ENCODE measurements at places on chromosomes 16 and 17.

DNA sequence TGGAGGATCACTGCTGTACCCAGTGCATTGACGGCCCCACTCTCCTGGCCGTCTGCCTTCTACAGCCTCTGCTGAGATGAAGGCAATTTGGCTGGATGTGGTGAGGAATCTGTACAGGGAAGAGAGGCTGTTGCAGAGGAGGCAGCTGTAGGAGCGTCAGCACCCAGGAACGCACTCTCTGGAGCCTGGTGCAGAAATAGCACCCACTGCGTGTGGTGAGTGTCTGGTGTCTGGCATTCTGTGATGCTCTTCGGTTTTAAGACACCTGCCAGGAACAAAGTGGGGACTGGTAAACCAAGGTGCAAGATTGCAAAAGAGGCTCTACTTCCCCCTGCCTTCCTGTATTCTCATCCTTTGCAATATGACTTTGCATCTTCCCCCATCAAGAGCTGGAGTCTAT is 187.5 kb upstream of the SDK2 start:
- no peak for DNase-seq

DNA sequence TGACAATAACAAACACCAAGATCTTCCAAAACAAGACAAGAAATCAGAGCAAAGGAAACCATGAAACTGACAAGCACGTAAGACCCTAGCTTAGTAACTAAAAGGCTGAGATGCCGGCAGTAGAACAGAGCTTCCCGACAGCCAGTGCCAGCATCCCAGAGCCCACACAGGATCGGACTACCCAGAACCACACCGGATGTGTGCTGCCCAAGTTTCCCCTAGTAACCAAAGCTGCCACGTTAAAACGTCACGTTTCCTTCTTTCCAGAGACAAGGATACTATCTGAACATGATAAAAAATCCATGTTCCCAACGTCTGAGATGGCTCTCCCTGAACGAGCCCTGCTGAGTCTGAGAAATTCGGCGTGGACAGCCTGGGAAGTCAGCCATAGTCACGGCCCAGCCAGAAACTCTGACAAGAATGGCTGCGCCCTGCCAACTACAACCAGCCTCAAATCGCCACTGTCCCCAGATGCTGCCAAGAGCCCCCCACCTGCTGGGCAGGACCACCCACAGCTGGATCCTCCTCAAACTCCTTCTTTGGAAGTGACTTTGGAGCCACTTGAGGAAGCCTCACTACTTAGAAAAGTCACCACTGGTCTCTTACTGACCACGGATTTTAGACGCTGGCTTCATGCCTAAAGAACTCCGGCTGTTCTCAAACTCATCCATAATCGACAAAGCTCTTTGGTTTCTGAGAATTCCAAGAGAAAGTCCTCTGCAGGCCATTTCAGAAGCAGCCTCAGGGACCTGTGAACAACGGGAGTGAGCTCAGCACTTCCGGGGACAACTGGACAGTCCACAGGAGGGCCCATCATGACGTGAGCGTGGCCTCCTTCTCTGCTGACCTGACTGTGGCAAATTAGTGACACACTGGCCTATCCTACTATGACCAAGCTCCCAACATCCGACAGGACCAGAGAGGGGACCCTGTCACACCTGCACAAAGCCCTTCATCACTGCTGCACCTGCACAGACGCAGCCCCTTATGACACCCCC is 16.7 kb downstream of the CCDC57 start:
- DNase-seq = no peak

DNA sequence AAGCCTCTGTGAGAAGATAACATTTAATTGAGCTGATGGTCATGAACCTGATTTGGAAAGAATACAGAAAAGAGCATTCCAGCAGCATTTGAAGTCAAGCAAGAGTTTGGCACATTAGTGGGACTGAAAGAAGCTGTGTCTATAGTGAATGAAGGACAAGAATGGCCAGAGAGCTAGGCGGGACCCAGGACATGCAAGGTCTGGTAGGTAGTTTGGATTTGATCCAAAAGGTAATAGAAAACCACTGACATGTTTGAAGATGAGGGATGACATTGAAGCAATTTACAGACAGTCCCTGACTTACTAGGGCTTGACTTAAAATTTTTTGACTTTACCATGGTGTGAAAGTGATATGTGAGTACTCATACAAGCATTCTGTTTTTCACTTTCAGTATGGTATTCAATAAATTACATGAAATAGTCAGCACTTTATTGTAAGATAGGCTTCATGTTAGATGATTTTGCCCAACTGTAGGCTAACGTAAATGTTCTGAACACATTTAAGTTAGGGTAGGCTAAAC is 7.6 kb downstream of the CYB5B start:
- DNase-seq = no peak

DNA sequence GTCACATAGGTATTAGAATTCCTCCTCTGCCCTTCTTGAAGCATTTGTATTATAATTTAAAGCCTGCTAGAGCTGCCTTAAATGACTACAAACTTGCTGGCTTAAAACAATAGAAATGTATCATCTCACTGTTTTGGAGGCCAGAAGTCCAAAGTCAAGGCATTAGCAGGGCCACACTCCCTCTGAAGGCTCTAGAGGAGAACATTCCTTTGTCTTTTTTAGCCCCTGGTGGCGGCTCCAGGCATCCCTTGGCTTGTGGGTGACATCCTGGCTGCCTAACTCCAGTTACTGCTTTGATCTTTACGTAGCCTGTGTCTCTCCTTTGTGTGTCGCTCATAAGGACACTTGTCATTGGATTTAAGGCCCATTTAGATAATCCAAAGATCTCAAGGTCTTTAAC is 186.6 kb upstream of the SALL1 start:
- DNase-seq = no peak

DNA sequence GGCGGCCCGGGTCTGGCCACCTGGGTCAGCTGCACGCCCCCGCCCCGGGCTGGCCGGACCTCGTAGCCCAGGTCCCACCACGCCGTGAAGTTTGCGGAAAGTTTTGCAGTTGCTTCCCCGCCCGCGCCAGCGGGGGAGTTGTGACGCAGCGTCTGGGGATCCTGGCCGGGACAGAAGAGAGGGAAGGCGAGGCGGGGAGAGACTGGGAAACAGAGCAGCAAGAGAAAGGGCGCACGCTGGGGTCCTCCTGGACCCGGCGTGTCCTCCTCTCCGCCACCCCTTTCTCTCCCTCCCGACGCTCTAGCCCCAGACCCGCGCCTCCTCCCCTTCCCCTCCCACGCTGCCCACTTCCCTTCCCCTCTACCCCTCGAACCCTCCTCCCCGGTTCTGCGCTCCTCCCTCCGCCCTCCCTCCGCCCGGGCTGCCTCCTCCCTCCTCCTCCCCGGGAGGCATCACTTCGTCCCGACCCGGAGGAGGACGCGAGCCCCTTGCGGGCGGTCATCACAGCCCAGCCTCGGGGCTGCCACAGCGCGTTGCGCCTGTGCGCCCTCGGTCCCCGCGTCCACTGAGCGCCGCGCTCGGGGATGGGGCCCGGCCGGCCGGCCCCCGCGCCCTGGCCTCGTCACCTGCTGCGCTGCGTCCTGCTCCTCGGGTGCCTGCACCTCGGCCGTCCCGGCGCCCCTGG is at the start of gene MRC2:
MRC2 (plus strand) TSS at position 452 of the 685 bp plus-strand sequence; CDS start at position 585, 133 bp downstream.
- no peak for DNase-seq

- DNase-seq = no peak
Measured at GRCh38 chr17:40349477-40349894, 15.1 kb downstream of the GJD3 start.

GRCh38 chr16:11955713-11956123 is 9.3 kb upstream of the TNFRSF17 start:
- no peak for DNase-seq

GRCh38 chr16:50690177-50690576 is 3.2 kb upstream of the NOD2 start:
- no peak for DNase-seq

- no peak for DNase-seq
Measured at GRCh38 chr16:71727551-71728324, 3.2 kb upstream of the PHLPP2 start.

- peak; percentile 1 for DNase-seq
Measured at GRCh38 chr17:71726341-71726740, 394.5 kb upstream of the SOX9 start.

DNA sequence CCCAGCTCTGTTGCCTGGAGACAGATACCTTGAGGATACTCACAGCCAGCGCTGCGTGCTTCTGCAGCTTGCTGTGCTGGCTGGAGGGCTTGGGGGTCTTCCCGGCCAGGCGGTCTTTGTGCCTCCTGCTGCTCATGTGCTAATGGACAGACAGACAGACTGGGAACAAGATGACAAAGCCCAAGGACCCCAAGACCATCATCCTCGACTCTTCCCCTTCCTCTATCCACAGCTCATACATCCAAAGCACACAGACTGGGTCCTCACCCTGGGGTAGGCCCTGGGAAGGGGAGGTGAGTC is 7.7 kb downstream of the NKIRAS2 start:
- no peak for DNase-seq

GRCh38 chr16:2515180-2515851 is 1.6 kb downstream of the ATP6V0C start:
- no peak for DNase-seq

- DNase-seq = no peak
Measured at GRCh38 chr17:50487213-50488096, 8.8 kb downstream of the RSAD1 start.

DNA sequence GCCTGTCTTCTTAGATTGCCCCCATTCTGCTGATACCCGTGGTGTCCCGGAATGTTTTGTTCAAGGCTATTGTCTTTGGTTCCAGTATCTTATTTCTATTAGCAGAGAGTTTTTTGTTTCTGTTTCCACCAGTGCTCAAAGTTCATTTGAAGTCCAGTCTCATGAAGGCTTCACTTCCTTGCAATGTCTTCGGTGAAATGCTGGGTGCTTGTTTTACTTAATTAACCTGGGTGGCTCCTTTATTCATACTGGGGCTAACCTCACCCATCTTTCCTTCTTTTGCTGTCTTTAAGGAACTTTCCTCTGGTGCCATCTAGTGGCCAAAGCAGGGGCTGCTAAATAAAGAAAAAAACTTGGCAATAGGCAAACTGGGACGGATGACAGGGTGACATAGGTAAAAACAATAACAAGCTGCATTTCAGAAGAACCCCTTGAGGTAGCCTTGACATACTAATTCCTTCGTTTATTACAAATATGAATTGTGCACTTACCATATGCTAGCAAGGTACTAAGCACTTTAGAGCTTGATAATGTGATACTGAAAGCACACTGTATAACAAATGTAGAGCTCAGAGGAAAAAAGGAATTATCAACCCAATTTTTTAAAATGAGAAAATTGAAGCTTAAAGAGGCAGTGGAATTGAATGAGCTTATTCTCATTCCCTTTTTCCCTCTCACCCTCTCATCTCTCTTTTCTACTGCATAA is 2.8 kb upstream of the SMIM36 start:
- DNase-seq = peak; percentile 71

- DNase-seq = no peak
Measured at GRCh38 chr16:88568710-88569613, 1.2 kb upstream of the ZC3H18 start.

DNA sequence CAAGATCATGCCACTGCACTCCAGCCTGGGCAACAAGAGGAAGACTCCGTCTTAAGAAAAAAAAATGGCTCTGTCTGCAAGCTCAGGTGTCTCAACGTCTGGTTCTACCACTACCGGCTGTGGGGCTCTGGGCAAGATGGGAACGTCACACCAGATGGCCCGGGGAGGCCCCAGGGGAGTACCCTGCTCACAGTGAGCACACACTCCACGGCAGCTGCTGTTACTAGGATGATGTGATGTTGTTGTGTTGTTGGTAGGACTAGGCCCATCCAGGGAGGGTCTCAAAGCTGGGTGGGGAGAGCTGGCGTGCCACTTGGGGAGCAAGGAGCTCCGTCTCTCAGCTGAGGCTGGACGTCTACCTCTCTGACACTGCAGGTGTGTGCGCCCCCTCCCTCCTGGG is 9.4 kb upstream of the NPTX1 start:
- DNase-seq = no peak

DNA sequence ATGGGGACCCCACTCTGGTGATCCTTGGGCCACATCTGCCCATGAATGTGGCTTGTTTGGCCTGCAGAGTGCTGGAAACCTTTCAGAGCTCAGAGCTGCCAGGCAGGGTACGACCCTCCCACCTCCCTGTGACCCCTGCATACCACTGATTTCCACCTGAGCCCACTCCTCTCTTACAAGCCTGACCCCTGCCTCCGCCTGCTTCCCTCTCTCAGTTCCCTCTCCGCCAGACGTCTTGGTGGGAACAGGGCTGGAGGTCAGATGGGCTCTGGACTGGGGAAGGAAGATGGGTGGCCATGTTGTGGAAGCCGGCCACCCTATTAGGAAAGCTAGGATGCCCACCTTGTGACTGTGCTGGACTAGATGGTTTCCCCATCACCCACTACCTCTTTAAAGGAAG is 185.1 kb downstream of the KATNIP start:
- DNase-seq = no peak

DNA sequence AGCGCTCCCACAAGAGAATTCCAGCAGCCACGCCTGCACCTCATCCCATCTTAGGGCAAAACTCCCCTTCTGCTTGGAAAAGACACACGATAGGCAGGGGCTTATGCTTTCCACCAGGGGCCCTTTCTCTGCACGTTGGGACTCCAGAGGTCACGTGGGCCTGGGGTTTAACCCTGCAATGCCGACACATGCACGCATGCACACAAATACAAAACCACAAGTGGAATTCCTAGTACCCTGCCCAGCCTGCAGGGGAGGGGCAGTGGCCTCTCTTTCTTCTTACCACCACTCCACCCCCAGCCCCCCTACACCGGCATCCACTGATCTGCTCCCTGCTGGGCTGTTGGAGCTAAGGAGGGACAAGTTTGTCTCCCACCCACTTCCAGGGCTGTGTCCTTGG is 16.8 kb upstream of the CCDC182 start:
- DNase-seq = no peak

- DNase-seq = no peak
Measured at GRCh38 chr16:8866884-8867215, 2.0 kb downstream of the CARHSP1 start.

DNA sequence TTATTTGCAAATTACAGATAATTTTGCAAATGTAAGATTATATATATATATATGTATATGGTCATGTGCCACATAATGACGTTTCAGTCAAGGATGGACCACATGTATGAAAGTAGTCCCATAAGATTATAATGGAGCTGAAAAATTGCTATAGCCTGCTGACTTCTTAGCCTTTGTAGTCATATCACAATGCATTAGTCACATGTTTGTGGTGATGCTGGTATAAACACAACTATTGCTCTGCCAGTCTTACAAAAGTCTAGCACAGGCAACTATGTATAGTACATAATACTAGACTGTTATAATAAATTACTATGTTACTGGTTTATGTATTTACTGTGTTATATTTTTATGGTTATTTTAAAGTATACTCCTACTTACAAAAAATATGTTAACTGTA is 444.3 kb downstream of the KCNJ2 start:
- no peak for DNase-seq
